GM19239 (cell line): ENCODE measurements at places on chromosomes 2 and 18.

DNA sequence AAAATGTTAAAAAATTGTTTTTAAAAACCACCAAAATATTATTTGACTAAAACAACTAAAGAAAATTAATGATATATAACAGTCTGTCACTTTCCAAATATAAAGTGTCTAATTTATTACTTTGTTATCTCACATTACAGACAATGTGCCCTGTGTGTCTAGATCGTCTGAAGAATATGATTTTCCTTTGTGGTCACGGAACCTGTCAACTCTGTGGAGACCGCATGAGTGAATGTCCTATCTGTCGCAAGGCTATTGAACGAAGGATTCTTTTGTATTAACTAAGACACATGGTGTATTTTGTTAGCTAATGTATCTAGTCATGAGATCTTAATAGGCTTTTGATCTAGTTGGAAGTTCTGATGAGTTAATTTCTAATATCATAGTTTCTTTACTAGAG lies 123.8 kb downstream of the MIB1 start:
- no peak for DNase-seq

DNA sequence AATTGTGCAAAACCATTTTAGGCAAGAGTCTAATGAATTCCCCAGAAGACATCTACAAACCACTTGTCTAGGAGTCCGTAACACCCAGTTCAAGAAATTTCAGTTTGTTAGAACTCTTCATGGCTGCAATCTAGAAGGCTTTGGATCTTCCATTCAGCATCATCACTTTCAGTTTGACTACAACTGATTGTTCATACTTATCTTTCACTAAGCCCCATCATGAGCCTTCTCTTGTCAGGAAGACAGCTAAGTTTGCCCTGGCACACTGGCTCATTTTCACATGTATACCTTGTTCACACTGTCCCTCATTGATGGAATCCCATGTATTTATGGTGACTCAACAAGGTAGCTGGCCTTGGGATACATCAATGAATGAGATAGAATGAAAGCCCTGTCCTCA lies 898.4 kb upstream of the CELF4 start:
- no peak for DNase-seq

- no peak for DNase-seq
Measured at GRCh38 chr2:218904176-218904575, 23.5 kb downstream of the WNT10A start.

GRCh38 chr2:1830936-1831619 lies 86.8 kb upstream of the PXDN start:
- DNase-seq, result no peak

GRCh38 chr18:75210274-75211001 lies at the start of gene TSHZ1:
Gene TSHZ1, plus strand, starts transcription at chr18:75210797. Its CDS starts 1,080 bp downstream, at chr18:75211877.
- DNase-seq, result peak; percentile 75

DNA sequence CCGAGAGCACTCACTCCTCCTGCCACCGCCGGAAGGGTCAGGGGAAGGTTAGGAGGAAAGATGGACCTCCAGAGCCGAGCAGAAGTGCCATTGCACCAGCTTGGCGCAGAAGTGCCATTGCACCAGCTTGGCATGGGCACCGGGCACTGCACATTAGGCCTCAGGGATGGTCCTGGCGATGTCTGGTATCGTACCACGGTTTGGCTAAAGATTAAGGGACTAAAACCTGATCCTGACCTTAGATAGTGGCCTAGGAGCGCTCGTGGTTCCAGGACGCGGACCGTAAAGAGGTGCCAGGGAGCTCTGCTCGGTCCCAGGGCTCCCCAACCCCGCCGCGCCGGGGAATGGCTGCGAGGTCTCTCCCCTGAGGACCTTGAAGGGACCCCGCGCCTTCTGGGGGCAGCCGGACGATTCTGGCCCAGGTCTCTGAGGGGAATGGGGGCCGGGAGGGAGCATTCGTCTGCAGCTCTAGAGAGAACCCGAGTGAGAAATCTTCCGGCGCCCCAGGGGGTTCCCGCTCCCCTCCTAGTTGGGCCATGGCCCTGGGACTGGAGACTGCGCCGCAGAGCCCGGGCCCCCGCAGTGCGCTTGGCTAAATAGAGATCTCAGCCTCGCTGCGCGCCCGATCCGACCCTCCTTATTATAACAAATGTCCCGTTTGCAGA lies 1.8 kb downstream of the PAX8 start:
- DNase-seq, result no peak

DNA sequence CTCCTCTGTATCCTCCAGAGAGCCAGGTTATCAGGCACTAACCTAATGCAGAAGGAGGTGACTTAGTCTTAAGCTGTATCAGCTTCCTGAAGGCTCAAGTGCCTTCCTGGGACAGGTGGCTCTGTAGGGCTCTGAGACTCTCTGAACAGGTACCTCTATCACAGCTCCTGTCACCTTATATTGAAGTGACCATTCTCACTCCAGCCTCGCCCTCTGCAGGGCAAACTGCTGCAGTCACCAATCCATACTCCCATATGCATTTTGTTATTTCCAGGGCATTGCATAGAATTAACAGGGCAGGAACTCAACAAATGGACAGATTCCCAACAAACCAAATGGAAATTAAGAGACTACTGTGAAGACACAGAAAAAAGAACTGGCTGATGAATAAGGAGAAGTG lies 203.0 kb upstream of the REV1 start:
- no peak for DNase-seq

DNA sequence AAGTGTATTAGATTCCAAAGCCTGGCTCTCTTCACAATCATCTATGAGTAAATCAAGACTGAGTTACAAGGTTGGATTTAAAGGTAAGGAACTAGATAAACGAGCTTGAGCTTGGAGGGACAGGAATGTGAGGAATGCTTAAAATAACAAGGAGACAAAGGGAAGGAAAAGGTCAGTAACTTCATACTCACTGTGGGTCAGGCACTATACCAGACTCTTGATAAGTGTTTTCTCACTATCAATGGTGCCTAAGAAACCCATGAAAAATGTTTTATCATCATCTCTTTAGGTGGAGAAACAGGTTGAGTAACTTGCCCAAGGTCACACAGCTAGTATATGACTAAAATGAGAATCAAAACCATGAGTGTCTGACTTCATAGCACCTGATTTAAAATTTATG lies 212.1 kb downstream of the CDH2 start:
- no peak for DNase-seq

DNA sequence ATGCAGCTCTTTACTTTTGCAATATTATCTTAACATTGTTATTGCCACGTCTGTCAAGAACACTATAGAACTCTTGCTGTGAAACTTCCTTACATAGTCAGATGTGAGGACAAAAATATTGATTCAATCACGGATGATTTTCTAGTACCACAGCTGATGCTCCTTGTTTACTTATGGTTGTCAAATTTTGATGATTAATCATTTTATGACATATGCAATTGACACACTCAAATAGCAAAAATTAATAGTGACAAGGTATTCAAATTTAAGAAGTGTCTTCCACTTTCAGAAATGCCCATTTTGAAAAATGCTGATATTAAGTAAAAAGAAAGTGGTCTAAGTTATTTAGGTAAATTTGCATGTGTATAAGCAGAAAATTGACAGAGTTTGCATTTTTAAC lies 284.0 kb downstream of the CCDC102B start:
- no peak for DNase-seq

DNA sequence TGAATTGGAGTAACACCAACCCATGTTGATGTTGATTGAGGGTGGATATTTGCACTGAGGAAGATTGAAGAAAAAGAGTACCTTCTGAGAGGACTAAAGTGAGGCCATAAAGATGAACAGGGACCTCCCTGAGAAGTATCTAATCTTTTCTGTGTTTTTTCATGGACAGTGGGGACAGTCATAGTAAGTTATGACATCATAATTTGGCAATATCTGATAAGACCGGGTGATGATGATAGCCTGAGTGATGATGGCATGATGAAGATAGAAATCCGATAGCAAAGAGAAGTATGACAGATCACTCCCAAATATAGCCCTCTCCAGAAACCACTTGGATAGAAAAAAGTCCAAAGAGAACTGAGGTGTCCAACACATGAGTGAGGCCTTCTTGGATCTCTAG lies 2.2 kb upstream of the ATP5MC3 start:
- DNase-seq, result no peak

- no peak for DNase-seq
Measured at GRCh38 chr2:241686324-241686649, 328 bp downstream of the DTYMK start.

GRCh38 chr2:234378440-234378839 lies 118.4 kb downstream of the ARL4C start:
- no peak for DNase-seq

DNA sequence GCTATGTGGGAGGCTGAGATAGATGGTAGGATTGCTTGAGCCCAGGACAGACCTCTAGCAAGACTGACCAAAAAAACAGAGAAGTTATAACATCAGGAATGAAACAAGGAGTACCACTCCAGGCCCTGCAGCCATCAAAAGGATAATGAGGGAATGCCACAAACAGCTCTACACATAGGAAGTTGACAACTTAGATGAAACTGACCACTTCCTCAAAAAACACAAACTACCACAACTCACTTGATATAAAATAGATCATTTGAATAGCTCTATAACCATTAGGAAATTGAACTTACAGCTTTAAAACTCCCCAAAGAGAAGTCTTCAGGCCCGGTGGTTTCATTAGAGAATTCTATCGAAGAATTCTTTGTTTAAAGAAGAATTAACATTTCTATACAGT lies 12.9 kb upstream of the ESPNL start:
- no peak for DNase-seq

DNA sequence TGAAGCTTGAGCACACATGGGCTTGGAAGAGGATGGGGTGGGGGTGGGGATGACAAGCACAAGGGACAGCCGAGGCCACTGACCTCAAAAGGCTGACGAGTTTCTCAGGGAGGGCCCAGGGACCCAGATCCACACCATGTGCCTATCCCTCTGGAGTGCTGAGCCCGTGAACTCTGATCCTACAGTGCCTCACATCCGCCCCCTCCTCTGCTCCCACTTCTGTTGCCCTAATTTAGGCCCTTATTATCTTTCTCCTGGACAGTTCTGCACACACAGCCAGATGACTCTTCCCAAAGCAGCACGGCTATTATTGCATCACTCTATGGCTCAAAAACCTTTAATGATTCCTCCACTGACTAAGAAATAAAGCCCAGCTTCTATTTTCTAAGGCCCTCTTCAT lies 24.8 kb downstream of the CYRIA start:
- no peak for DNase-seq

GRCh38 chr2:225556461-225556860 lies 157.0 kb downstream of the NYAP2 start:
- no peak for DNase-seq

GRCh38 chr2:220586980-220587530 lies 959.6 kb downstream of the SLC4A3 start:
- no peak for DNase-seq

DNA sequence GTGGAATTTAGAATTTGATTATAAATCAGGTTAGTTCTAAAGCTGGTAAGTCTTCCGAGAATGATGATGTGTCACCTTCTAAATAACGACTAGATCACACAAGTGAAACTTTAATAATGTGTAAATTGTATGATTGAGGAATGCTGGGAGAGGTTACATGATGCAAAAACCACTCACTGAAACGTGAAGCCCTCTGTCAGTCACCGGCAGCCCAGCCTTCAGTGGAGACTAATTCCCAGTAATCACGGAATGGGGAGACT lies 45.9 kb upstream of the ROCK2 start:
- DNase-seq, result no peak

GRCh38 chr18:24546307-24546706 lies 85.9 kb downstream of the HRH4 start:
- DNase-seq, result no peak

- no peak for DNase-seq
Measured at GRCh38 chr2:34045101-34045655, 446.1 kb upstream of the FAM98A start.

DNA sequence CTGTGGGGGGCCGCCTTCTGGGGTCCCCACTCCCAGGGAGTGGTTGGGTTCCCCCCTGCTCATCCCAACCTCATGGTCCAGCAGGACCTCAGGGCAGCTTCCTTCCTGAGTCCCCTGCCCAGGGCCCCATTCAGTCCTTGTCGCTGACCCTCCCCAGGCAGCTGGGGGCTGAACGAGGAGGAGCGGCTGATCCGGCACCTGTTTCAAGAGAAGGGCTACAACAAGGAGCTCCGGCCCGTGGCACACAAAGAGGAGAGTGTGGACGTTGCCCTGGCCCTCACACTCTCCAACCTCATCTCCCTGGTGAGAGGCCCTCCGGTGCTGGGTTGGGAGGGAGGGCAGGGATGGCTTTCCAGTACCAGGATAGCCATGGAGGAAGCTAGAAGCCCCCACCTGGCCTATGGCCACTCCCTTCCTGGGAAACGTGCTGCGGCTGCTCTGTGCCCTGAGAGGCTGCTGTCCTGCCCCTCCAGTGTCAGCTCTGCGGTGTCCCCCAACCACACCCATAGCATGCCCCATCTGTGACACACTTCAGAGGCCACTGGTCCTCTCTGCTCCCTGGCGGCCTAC lies 497 bp downstream of the CHRND start:
- no peak for DNase-seq

- DNase-seq, result no peak
Measured at GRCh38 chr2:86048888-86049287, 56.8 kb downstream of the POLR1A start.

GRCh38 chr18:34380326-34380725 lies 155.6 kb upstream of the NOL4 start:
- no peak for DNase-seq

GRCh38 chr2:42010743-42011298 lies 37.0 kb upstream of the PKDCC start:
- DNase-seq, result no peak

- DNase-seq, result no peak
Measured at GRCh38 chr18:36315736-36316135, 18.2 kb downstream of the FHOD3 start.

DNA sequence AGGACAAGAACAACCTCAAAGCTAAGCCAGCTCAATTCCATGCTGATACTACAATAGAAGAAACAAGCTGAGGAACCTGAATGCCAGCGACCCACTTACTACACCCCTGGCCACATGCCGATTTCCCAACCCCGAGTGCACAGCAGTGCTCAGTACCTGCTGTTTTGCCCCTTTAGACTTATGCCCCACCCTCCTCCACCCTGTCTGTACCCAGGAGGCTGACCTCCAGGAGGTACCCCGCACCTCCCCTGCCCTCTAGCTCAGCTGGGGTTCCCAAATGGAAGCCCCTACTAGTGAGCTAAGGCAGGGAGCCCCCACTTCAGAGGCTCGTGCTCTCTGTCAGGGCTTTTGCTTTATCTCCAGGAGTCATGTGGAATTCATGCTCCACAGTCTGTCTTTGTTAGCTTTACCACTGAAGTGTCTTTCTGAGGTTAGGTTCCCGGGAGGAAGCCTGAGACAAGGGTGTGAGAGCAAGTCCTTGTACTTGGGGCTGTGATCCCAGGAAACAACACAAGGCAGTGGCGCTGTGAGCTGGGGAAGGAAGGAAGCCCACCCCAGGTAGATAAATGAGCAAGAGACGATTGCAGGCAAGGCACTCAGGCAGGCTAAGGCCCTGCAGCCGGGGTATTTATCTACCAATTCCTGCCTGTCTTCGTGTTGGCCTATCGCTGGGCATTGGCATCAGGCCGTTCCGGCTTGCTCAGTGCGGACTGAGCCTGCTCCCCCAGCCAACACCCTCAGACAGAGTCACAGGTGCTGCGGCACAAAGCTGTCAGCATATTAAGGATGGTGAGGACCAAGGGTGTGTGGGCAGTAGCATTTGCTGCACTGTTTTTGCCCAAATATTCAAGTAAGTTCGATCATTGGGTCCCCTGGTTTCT lies 220.5 kb downstream of the CYP26B1 start:
- DNase-seq, result no peak

- DNase-seq, result no peak
Measured at GRCh38 chr2:58156780-58157179, 84.3 kb downstream of the FANCL start.
